ENCODE measurements at places on chromosomes 16 and 17. TPM values are rescaled to one million over a fixed set of nuclear protein-coding genes. Genes with fewer than 3 reads are reported as not detected.

The FTSJ3 gene
- 42.8 TPM for total RNA-seq

The ZDHHC7 gene
- total RNA-seq, result 25.1 TPM

The GP2 gene
- total RNA-seq, result not detected

The NCBP3 gene
- 38.8 TPM for total RNA-seq

The KRTAP17-1 gene
- total RNA-seq, result not detected

The MT3 gene
- 3.9 TPM for total RNA-seq

The CDK3 gene
- 2.9 TPM for total RNA-seq

The RHBDL3 gene
- not detected for total RNA-seq

The SLC6A4 gene
- not detected for total RNA-seq

The OTOA gene
- total RNA-seq, result not detected

The TLCD1 gene
- 9.1 TPM for total RNA-seq

- no peak for DNase-seq
Observed at GRCh38 chr16:55622272-55622671, 33.5 kb upstream of the SLC6A2 start.

DNA sequence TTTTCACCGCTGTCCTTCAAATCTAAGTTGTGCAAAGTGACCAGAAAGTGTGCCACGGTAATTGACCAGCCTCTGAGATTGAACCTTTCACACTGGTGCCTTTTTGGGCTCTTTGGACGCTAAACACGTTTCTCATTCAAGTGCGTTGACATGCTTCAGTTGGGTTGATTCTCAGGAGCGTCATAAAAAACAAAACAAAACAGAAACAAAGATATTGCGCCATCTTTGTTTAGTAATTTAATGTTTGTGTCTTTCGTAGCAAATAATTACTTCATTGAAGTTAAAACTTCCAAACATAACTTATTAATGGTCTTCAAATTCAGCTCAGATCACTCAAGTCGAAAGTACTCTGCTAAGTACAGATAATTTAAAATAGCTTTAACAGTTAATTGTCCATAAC, 80.2 kb downstream of the OR1D5 start:
- no peak for DNase-seq

DNA sequence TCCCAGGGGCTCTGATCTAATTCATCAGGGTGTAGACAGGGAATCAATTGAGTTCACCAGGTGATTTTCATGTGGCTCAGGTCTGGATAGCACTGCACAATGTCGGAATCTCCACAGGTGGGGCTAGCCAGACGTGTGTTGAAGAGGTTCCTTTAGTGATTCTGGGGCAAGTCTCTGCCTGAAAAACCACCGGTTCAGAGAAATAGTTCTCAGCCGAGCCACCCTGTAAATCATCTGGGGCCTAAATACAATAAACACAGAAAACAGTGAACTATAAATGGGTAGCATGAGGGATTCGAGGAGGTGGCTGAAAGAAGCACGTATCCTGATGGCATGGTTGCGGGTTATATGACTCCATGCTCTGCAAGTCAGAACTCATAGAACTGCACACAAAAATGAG, 21.3 kb downstream of the ASPA start:
- no peak for DNase-seq

DNA sequence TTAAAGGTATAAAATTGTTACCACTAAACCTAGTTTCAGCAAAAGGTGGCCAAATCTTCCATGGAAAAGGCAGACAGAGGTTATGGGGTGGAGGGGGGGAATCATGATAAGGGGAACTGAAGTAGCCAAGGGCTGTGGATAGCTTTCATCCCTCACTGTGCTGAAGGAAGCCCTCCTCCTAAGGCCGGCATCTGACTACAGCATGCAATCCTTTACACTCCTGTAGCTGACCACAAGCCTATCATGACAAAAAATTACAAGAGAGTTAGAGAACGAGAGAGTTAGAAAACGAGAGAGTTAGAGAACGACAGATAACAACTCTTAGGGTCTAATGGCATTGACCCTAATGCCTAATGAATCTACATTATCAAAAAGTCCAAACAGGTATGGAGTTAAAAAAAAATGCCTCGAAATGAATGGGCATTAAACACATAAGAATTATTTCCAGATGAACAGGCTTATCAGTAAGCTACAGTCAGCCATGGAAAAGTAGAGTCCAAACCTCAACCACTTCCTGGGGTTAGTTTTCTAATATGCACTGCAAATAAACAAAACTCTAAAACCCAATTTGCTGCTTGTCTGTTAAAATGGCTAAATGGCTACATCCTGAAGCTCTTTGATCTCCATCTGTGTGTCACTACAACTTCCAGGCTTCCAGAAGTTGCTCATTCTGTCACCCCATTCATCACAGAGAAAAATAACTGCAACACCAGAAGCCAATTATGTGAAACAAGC, 29.7 kb downstream of the DUSP14 start:
- no peak for DNase-seq

- peak; percentile 40 for DNase-seq
Observed at GRCh38 chr16:70267516-70267915, 15.8 kb upstream of the EXOSC6 start.

DNA sequence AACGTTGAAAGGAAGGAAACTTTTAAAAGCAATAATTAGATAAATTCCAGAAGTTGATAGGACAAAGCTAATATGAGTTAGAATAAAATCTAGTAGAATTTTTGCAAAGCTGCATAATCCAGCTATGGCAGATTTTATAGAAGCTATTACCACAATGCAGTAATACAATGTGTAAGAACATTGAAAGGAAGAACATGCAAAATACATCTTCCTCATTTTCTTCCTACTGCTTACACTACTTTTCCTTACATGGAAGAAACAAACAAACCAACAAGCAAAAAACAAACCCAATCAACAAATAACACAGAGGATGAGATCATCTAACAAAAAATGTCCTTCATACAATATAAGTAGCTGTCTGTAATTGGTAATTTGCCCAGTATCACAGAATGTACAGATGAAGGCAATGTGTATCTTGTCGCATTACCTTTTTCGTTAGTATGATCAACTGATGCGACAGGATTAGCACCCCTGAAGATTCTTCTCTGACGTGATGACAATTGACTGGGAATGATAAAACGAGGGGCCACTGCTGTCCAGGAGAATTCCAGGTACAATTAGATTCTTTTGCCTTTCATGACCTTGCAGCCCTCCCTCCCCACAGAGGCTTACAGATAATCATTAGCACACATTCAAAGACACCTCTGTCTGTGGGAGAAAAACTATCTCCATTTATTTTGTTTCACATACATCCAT, 21.2 kb upstream of the LRRC37A start:
- no peak for DNase-seq

GRCh38 chr16:89375686-89376085, 114.7 kb downstream of the ANKRD11 start:
- no peak for DNase-seq

GRCh38 chr16:3839402-3840184, 40.9 kb downstream of the CREBBP start:
- no peak for DNase-seq

- DNase-seq, result no peak
Observed at GRCh38 chr17:50514936-50515702, 6.9 kb downstream of the MYCBPAP start.

- no peak for DNase-seq
Observed at GRCh38 chr16:87241137-87241771, 75.9 kb downstream of the C16orf95 start.

DNA sequence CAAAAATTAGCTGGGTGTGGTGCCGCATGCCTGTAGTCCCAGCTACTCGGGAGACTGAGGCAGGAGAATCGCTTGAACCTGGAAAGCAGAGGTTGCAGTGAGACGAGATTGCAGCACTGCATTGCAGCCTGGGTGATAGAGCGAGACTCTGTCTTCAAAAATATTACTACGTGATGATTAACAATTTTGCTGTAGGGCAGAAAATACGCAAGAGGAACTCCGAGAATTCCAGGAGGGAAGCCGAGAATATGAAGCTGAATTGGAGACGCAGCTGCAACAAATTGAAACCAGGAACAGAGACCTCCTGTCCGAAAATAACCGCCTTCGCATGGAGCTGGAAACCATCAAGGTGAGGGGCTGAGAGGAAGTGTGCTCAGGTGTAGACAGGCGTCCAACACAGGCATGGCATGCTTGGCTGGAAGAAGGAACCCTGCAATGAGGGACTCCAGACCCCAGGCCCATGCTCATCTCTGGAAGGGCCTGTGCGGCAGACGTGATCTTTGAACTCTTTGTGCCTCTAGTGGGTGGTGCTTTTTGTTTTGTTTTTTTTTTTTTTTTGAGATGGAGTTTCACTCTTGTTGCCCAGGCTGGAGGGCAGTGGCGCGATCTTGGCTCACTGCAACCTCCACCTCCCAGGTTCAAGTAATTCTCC, 17.2 kb downstream of the NDE1 start:
- no peak for DNase-seq

DNA sequence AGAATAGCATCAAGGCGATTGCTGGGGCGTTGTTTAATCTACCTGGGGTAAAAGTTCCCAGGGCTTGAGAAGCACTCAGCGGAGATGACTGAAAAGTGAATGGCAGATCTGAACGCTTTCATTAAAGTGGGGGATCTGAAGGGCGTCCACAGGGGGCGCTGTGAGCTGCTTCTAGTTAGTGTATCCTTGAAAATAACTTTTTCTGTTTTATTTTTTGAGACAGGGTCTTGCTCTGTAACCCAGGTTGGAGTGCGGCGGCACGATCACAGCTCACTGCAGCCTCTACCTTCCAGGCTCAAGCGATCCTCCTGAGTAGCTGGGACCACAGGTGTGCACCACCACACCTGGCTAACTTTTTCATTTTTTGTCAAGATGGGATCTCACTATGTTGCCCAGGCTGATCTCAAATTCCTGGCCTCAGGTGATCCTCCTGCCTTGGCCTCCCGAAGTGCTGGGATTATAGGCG, 360.4 kb downstream of the SEC14L1 start:
- DNase-seq, result peak; percentile 52

GRCh38 chr16:71628810-71629209, 2.8 kb downstream of the MARVELD3 start:
- no peak for DNase-seq

DNA sequence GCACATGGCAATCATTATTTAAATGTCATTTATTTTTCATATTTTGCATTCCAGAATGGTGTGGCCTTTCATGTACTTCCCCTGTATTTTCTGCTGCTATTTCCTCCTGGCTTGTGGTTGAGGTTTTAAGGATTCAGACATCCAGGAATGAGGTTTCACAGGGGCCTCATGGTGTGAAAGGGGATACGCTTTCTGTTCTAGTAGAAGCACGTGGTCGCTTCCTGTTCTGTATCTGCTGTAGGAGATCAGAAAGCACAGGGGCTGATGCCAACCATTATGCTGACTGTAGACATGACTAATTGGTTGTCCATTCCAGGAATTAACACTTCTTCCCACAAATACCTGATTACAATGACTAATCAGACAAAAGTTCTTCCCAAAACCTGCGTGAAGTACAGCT, 405.9 kb downstream of the SHISA9 start:
- no peak for DNase-seq

- DNase-seq, result no peak
Observed at GRCh38 chr17:19659366-19660177, 11.0 kb downstream of the ALDH3A2 start.

DNA sequence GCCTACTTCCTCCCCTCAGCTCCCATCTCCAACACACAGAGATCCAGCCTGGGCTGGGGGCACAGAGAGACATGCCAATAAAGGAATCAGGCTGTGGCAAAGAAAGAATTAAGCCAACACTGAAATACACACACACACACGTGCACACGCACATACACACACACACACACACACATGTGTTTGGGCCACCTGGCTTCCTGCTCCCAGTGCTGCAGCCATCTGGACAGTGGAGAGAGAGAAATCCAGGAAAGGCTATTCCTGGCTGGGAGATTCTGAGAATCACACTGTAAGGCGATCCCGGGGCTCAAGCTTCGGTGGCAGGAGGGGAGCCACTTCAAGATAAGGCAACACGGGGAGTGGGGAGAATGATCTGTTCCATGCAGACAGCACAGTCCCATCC, 72.4 kb downstream of the NOG start:
- no peak for DNase-seq
